Type B pancreatic cell (in vitro differentiated cells): ENCODE measurements at places on chromosomes 5 and 9.
A peak's percentile ranks its signal among the peaks of the same experiment; 100 is the strongest.

- no peak overlapping the region for H3K27ac ChIP-seq
- H3K36me3 ChIP-seq: peaks cover 22% of the 10 kb centered on the region
- H3K4me3 ChIP-seq: no peak overlapping the region
- no peaks in the 10 kb centered on the region for H3K27me3 ChIP-seq
Observed at GRCh38 chr5:122434205-122434970, 122.4 kb downstream of the SNCAIP start.

DNA sequence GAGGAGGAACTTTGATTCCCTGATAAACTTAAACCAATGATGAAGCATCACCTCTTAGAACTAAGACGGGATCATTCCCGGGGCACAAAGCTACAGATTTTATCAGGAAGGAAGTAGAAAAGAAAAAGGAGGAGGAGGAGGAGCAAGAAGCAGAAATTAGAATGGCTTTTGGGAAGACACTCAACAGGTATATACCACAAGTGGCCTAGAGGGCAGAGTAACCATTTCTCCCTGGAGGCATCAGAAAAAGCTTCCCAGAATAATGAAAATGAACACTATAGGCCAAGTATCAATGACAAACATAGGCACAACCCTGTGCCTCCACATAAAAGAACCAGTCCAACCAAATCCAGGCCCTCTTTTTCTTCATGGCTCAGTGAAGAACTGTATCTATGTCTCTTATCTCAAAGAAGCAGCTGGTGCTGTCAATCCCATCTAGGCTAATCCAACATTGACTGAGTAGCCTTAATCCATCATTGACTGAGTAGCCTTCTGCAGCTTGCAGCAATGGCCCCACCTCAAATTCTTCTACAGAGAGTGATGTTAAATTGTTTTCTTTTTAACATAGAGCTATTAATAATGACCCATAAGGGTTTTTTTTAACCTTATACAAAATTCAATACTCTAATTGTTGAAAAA is 178.8 kb upstream of the KIF2A start:
- no peak overlapping the region for H3K27ac ChIP-seq
- no peaks in the 10 kb centered on the region for H3K36me3 ChIP-seq
- no peak overlapping the region for H3K4me3 ChIP-seq
- H3K4me1 ChIP-seq: peaks cover 5% of the 10 kb centered on the region

GRCh38 chr9:122695696-122696095 is 20.8 kb downstream of the OR1L3 start:
- H3K36me3 ChIP-seq: no peaks in the 10 kb centered on the region
- no peaks in the 10 kb centered on the region for H3K4me1 ChIP-seq
- H3K4me3 ChIP-seq: no peak overlapping the region

- H3K4me3 ChIP-seq: no peak overlapping the region
- H3K36me3 ChIP-seq: peaks cover 13% of the 10 kb centered on the region
- peaks cover 2% of the 10 kb centered on the region for H3K27me3 ChIP-seq
- no peak for DNase-seq
Observed at GRCh38 chr5:124704594-124705284, 41.7 kb downstream of the ZNF608 start.

GRCh38 chr9:96056226-96056625 is 180.7 kb downstream of the ERCC6L2 start:
- H3K4me1 ChIP-seq: peaks cover 35% of the 10 kb centered on the region
- no peak overlapping the region for H3K4me3 ChIP-seq
- no peak for DNase-seq
- H3K36me3 ChIP-seq: peaks cover 5% of the 10 kb centered on the region
- peaks cover 3% of the 10 kb centered on the region for H3K27me3 ChIP-seq

- no peak for DNase-seq
- peaks cover 40% of the 10 kb centered on the region for H3K4me1 ChIP-seq
- H3K27ac ChIP-seq: no peak overlapping the region
- H3K27me3 ChIP-seq: peaks cover 16% of the 10 kb centered on the region
- H3K36me3 ChIP-seq: no peaks in the 10 kb centered on the region
- H3K4me3 ChIP-seq: peak overlapping the region; percentile 57
Observed at GRCh38 chr5:83718936-83719495, 1.6 kb downstream of the HAPLN1 start.

- peaks cover 6% of the 10 kb centered on the region for H3K36me3 ChIP-seq
- H3K4me3 ChIP-seq: no peak overlapping the region
- no peak overlapping the region for H3K27ac ChIP-seq
- DNase-seq: no peak
- H3K4me1 ChIP-seq: peaks cover 8% of the 10 kb centered on the region
Observed at GRCh38 chr9:2597483-2597882, 24.1 kb upstream of the VLDLR start.

DNA sequence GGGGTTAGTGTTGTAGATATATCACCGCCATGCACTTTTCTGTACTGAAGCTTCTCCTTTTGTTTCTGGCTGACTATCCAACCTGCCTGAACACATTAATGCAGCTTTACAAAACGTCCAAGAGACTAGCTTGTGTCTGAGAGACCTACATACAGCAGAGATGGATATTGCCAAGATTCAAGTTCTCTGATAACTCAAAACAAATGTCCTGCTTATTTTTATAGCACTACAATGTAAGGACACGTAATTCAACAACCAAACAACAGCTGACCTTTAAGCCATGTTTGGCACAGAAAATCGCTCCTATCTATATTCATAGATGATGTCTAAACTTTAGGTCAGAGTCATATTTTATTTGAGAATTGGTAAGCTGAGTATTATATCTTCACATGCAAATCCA is 76.2 kb upstream of the NTRK2 start:
- H3K4me1 ChIP-seq: no peaks in the 10 kb centered on the region
- peaks cover 10% of the 10 kb centered on the region for H3K27me3 ChIP-seq
- H3K36me3 ChIP-seq: no peaks in the 10 kb centered on the region
- no peak overlapping the region for H3K27ac ChIP-seq
- no peak for DNase-seq
- H3K4me3 ChIP-seq: no peak overlapping the region

DNA sequence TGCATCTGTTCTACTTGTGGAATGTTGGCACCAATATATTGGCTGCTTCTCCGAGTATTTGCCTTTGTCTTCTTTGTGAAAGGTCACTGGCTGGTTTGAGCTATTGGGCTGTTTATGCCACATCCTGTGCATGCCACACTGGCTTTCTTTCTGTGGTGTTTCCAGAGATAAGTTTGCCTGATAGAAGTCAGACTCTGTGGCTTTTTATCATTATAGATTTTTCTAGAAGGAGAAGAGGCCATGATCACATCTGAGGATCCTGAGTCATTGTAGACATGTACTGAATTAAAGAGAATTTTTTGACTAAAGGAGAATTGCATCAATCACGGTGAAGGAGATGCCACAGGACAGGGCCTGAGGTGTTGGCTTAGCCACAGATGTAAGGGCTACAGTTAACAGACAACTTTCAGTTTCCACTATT is 26.5 kb upstream of the CDKN2B start:
- no peak overlapping the region for H3K4me3 ChIP-seq
- H3K36me3 ChIP-seq: no peaks in the 10 kb centered on the region
- H3K27me3 ChIP-seq: no peaks in the 10 kb centered on the region
- H3K4me1 ChIP-seq: no peaks in the 10 kb centered on the region
